ENCODE measurements at places on chromosomes 13 and 19.

- no peak for DNase-seq
Observed at GRCh38 chr19:6685482-6685881, 15.5 kb upstream of the TNFSF14 start.

DNA sequence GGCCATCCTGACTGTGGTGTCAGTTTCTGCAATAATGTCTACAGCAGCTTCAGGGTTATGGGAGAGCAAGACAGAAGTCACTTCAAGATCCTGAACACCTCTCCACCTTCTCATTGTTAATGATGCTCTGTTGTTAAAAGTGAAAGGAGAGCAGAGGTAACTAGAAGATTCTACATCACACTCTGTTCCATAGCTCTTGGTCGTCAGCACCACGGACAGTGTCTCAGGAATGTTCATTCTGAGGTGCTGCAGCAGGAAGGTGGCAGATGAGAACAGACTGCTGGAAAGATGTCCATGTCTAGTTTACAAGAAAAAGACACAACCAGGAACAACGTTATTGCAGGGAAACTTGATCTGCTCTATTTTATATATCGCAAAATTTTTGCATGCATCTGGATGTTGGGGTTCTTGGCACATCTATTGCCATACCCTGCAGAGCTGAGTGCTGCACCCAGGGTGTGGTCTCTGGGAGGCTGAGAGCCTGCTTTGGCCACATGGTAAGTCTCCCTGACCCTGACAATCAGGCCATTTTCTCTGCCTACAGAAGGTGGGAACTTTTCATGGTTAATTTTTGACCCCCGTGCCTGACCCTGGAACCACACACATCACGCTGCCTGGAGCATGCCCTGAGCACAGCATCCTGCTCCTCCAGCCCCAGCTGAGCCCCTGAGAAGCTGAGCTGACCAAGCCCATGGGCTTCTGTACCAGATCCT, 12.7 kb downstream of the CEACAM21 start:
- DNase-seq = no peak

DNA sequence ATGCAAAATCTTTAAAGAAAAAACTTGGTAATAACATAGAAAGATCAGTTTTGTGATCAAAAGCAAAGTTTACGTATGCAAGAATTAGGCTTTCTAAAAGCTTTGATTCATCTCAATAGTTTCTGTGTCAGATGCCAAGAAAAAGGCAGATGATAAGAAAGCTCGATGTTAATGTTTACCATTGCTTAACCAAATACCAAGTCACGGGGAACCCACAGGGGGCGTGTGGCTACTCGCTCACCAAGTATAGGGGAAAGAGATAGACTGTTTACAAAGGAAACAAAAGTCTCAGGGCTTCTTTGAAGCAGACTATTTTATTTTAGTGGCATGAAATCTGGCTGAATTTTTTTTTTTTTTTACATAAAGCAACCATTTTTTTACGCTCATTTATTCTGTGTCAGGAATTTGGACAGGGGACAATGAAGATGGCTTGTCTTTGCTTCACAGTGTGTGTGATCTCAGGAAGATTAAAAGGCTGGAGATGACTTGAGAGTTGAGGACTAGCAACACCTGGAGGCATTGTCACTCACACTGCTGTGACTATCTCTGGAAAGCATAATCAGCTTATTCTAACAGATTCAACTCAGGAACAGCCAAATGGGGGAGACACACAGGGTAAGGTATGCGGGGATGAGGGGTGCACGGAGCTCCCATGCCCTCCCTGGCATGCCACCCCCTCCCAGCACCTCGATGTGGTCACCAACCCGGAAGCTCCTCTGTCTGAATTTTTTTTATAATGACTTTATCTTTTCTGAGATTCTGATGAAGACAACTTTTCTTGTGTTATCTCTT, 24.9 kb downstream of the RCBTB1 start:
- DNase-seq = no peak

DNA sequence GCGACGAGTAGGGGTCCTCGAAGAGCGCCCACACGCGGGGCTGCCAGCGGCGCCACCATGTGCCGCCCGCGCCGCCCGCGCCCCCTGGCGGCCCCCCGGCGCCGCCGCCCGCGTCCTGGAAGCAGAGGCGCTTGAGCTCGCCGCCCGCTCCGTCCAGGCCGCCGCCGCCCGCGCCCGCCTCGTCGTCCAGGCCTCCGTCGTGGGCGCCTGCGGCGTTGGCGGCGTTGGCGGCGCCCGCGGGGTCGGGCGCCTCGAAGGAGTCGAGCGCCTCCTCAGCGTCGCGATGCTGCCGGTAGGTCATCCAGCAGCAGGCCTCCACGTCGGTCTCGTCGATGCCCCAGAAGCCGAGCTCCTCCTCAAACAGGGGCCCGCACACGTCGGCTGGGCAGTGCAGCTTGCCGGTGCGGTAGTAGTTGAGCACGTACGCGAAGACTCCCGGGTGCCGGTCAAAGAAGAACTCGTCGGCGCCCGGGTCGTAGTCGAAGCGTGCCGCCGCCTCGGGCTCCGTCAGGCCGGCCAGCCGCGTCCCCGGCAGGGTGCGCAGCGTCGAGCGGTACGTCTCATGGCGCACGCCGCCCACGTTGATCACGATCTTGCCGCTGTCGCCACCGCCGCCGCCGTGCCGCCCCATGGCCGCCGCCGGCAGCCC, 829 bp downstream of the KCNC3 start:
- no peak for DNase-seq

DNA sequence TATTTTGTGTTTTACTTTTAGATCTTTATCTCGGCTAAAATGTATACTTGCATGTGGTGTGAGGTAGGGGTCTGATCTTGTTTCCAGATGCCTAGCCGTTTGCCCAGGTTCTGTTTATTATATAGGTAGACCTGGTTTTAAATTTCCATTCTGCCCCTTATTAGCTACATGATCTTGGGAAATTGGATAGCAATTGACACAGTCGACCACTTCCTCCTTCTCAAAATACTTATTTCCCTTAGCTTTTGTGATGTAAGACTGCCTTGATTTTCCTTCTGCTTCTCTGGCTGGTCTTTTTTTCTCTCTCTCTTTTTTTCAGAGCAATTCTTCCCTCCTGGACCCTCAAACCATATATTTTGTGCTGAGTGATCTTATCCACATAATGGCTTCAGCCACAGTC, 3.0 kb upstream of the PGLYRP1 start:
- DNase-seq = no peak

- DNase-seq = no peak
Observed at GRCh38 chr13:75694722-75695121, 58.6 kb downstream of the LMO7 start.

DNA sequence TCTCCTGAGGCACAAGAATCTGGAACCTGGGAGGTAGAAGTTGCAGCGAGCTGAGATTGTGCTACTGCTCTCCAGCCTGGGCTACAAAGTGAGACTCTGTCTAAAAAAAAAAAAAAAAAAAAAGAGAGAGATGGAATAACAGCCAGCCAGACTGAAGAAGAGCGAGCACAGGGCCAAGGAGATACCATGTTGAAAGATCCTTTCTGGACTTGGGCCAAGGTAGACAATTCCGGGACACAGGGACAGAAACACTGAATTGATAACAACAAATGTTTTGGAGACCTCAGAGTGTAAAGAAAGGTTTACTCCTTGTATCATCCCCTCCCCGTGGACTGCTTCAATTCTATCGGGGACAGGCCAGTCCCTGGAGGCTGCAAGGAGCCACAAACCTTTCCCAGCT, 4.6 kb downstream of the LPAR2 start:
- DNase-seq = no peak

DNA sequence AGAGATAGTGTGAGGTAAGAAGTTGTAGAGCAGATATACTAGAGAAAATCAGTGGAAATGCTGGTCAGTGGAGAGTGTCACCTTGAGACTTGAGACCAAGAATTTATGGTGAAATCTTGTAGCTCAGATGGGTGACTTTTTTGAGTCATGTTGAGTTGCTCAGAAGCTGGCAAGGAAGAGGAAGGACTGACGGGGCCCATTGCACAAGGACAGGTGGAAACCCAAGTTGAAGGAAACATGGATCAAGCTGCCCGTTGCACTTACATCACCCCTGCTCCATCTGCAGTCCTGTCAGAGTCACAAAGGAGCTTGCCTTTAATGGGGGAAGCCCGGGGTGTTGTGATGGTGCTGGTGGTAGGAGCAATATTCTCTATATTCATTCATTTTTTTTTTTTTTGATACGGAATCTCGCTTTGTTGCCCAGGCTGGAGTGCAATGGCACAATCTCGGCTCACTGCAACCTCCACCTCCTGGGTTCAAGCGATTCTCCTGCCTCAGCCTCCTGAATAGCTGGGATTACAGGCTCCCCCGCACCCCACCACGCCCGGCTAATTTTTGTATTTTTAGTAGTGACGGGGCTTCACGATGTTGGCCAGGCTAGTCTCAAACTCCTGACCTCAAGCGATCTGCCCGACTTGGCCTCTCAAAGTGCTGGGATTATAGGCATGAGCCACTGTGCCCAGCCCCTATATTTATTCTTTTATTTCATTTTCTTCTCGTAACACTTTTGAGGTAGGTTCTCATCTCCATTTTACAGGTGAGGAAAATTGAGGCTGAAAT, 27.4 kb downstream of the UBAC2 start:
- no peak for DNase-seq
